ENCODE measurements at places on chromosomes 11 and 22.

- DNase-seq, result no peak
Observed at GRCh38 chr22:46068181-46068592, 82.1 kb upstream of the PPARA start.

DNA sequence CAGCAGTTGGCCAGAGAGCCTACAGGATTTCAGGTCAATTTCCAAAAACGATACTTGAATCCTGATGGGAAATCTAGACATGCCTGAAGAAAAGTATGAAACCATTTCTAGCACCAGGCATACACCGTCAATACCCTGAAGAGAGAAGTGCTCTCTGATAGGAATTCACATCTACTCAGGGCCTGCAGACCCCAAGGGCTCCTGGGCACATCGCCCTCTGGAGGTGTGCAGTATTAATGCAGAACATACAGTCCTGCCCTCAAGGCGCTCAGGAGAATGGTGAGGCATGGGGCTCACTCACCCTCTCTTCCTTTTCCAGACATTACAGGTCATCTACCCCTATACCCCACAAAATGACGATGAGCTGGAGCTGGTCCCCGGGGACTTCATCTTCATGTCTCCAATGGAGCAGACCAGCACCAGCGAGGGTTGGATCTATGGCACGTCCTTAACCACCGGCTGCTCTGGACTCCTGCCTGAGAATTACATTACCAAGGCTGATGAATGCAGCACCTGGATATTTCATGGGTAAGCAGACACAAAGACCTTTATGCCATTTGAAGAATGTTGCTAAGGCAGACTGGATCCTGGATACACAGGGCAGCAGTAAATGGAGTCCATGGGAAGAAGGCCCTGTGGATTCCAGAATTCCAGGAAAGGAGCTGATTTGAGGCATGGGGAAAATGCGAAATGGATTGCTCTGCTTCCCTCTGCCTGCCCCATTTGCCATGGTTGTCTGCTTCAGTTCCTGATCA is 49.3 kb upstream of the CRTAM start:
- DNase-seq, result no peak

DNA sequence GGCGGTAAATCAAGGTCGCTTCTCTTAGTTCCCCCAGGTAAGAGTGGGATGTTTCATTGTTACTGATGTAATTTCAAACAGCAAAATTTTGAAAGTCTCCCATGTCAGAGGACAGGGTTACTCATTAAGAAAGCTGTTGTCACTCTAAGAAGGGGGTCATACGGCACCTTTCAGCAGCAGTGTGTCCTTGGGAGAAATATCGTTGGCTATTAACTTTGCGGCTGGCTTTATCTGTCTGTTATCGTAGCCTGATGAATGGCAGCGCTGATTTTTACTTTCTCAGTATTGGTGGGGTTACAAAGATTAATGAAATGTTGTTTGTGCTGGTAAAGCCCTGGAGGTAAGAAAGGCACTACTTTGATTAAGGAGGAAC is 27.5 kb upstream of the FBXO3 start:
- DNase-seq, result no peak

DNA sequence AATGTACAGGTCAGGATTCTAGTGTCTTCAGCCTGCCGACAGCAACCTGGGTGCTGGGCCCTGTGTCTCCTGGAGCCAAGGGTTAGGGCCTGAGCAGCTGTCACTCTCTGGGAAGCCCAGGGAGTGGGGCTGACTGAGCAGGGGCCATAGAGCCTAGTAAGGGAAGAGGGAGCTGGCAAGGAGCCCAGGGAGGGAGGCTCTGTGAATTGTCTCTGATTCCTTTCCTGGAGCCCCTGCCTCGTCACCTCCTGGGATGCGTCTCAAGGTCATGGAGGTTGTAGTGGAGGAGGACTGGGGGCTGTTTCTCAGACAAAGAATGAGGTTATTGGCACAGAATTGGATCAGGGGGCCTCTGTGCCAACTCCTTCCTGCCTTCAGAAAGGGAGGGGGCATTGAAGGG is 11.8 kb downstream of the SOX10 start:
- no peak for DNase-seq

DNA sequence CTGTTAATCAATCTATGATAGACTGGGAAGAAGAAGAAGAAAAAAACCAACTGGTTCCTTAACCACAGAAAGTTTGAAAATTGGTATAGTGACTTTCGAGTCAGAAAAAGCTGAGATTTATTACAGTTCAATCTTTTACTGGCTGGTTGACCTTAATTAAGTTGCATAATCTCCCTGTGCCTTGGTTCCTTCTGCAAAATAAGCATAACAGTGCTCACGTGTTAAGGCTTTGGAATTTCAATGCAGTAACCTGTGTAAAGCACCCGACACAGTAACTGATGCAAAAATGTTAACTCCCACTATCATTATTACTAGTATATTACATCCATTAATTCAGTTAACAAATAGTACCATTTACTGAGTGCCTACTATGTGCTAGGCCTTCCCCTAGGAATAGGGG is 22.6 kb upstream of the E2F8 start:
- no peak for DNase-seq

- no peak for DNase-seq
Observed at GRCh38 chr11:61983419-61983818, 16.0 kb upstream of the FTH1 start.

DNA sequence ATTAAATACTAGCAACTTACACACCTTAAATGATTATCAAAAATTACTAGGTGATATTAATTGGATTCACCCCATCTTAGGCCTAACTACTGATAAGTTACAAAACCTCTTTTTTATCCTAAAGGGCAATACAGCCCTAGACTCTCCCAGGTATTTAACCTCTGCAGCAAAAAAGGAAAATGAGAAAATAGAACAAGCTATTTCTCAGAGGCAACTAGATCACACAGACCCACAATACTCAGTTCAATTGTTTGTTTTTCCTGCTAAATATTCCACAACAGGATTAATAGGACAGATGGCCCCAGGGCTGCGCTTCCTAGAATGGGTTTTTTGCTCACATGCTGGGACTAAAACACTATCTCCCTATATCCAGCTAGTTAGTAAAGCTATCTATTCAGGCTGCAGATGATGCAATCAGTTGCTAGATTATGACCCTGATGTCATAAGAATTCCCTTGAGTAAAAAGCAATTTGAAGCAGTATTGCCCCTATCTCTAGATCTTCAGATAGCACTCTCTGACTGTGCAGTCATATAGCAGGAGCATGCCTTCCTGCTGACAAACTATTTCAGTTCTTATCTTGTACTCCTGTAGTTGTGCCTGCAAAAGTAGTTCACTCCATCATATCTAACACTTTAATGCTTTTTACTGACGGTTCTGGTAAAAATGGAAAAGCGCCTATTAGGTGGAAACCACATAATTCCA is 1595.5 kb upstream of the TENM4 start:
- no peak for DNase-seq

DNA sequence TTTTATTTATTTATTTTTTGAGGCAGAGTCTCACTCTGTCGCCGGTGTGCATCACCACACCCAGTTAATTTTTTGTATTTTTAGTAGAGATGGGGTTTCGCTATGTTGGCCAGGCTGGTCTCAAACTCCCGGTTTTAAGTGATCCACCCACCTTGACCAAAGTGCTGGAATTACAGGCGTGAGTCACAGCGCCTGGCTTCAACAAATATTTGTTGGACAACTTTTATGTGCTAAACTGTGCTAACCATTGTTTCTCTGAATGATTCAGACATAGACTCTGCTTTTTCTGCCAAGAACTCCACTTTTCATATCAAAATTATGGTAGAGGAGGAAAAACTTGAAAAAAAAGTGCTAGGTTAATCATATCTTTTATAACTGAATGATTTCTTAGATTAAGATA is 36.3 kb downstream of the MMP7 start:
- DNase-seq, result no peak

DNA sequence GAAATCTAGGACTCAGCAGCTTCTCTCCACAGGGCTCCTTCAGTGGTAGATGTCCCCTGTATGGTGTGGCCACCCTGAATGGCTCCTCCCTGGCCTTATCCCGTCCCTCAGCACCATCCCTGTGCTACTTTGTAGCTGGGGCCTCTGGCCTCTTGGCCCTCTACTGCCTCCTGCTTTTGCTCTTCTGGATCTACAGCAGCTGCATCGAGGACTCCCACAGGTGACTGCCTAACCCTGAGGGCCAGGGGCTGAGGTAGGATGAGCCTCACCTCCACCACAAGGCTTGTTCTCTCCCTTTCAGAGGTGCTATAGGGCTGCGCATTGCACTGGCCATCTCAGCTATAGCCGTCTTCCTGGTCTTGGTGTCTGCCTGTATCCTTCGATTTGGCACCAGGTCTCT is 1.8 kb downstream of the TMEM179B start:
- DNase-seq, result no peak

- DNase-seq, result no peak
Observed at GRCh38 chr22:20150381-20151275, at the start of gene CCDC188. Gene CCDC188, minus strand, starts transcription at chr22:20151055. Its CDS starts 69 bp downstream, at chr22:20150986.

- DNase-seq, result peak; percentile 12
Observed at GRCh38 chr11:67640021-67640757, 626 bp upstream of the TBX10 start.

- DNase-seq, result no peak
Observed at GRCh38 chr11:114098927-114099326, 39.4 kb downstream of the ZBTB16 start.

- DNase-seq, result no peak
Observed at GRCh38 chr11:59011655-59012397, 72.5 kb downstream of the GLYATL1 start.

GRCh38 chr22:33850193-33850592 is 70.1 kb downstream of the LARGE1 start:
- no peak for DNase-seq

- no peak for DNase-seq
Observed at GRCh38 chr11:21428796-21429195, 759.4 kb downstream of the NELL1 start.

DNA sequence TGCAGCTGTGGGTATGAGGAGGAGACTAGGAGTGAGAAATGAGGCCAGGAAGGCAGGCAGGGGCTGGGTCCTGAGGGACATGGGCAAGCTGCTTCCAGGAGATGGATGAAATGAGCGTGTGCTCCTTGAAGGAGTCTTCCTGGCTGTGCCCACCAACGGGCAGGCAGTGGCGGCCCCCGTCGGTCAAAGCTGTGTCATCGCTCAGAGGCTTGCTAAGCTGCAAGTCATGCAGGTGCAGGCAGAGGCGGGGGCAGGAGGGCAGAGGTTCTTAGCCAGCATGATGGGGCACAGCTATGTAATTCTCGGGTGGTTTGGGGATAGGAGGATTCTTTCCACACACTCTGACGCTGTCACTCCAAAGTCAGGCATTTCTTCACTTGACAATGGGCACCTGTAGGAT is 12.5 kb upstream of the PEX26 start:
- no peak for DNase-seq

GRCh38 chr11:128840137-128840536 is 27.0 kb downstream of the KCNJ1 start:
- DNase-seq, result peak; percentile 37

GRCh38 chr11:7696424-7696823 is 9.9 kb downstream of the OVCH2 start:
- DNase-seq, result no peak

- DNase-seq, result no peak
Observed at GRCh38 chr11:119509969-119510401, 87.0 kb upstream of the THY1 start.

DNA sequence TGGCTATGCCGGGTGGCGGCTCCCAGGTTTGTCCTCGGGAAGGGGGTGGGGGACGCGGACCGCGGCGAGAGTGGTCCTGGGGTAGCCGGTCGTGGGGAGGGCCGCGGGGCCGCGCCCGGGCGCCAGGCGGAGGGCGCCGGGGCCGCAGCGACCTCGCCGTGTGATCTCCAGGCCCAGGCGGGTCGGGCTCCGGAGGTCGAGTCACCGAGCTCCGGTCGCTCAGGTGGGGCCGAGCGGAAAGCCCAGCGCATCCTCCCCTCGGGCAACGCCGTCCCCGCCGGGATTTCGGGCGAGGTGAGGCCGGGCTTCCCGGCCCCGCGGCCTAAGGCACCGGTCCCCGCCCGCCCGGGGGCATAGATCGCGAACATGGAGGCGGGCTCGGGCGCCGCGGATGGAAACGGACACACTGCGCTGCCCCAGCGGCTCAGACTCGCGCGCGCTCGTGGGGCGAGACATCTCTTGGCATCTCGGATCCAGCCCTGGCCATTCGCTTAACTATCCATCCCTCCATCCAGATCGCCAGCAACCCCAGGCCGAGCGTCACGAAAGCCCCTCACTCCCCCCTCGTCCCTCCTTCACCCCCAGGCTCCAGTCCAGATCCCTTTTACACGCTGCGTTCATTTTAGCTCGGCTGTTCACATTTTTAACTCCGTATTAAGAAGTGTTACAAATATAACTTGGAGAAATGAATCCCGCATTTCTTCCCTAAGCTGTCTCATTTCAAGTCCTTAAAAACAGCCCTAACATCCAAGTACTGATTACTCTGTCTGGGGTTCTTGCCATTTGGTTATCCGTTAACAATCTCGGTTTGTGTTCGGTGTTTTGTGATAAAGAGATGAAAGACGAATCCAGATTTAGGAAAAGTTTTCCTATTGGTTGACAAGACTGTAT is 460 bp downstream of the ZC3H12C start:
- DNase-seq, result no peak

DNA sequence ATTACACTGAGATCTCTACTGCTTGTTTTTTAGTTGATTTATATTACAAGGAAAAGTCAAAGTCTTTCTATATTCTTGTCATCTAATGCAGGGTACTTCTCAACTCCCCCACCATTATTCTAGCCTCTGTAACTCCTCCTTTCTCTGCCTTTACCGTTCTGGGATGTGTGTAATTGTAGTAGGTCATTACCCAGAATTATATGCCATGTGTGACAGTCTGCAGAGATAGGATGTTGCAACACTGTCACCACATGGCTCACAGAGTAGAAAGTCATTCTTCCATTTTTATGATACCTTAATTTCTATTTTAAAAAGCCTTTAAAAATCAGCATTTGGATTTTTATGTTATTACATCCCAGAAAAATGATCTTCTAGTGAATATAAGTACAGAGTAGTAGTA is 32.7 kb downstream of the ZNF143 start:
- no peak for DNase-seq

DNA sequence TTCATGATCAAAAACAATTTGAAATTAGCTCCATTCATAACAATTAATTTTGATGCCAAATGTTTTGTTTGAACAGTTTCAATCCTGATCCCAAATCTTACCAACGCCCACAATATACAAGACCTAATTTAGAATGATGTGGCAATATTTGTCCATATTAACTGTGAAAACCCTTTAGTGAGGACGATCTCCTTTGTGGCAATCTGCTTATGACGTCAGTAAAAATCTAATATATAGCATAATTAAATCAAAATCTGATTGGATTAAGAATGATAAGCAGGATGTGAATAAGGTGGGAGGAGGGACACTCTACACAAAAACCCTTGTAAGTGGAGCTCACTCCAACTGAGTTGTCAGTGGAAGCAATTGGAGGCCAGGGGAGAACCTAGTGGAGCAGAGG is 11.9 kb upstream of the SLC5A4 start:
- no peak for DNase-seq
